ENCODE measurements at places on chromosomes 7 and 10. TPM values are rescaled to one million over a fixed set of nuclear protein-coding genes. Genes with fewer than 3 reads are reported as not detected.

DNA sequence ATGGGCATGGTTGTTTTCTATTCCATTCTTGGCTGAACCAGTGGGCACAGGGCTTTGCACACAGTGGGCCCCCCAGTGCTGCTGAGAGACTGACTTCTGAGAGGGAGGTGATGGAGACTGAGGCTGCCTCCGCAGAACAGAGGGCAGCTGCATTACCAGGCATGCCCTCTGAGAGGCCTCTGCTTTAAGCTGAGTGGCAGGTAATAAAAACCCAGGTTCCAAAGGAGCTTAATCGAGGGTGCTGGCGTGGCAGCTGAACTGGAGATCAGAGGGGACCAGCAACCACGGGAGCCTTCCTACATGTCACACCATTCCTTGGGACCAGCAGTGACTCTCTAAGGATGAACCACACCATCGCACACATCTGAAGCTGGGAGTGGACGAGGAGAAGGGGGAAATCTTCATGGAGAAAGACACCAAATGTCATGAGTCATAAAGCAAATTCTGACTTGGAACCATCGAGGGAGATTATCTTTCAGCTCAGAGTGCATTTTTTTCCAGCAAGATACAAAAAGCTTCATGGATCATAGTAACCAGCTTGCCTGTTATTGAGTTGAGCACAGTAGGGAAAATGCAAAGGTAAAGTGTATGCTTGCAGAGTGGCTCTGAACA is 24.6 kb downstream of the HIPK2 start:
- DNase-seq, result no peak

- no peak for DNase-seq
Observed at GRCh38 chr7:149770728-149771636, 2.4 kb downstream of the ZNF467 start.

GRCh38 chr7:142560166-142560565 is 189.1 kb upstream of the PRSS1 start:
- no peak for DNase-seq

GRCh38 chr7:127382301-127383085 is 10.0 kb downstream of the ZNF800 start:
- DNase-seq, result no peak

GRCh38 chr10:95472304-95473088 is 88.7 kb downstream of the SORBS1 start:
- DNase-seq, result no peak

The SVOPL gene
- not detected for polyA plus RNA-seq

DNA sequence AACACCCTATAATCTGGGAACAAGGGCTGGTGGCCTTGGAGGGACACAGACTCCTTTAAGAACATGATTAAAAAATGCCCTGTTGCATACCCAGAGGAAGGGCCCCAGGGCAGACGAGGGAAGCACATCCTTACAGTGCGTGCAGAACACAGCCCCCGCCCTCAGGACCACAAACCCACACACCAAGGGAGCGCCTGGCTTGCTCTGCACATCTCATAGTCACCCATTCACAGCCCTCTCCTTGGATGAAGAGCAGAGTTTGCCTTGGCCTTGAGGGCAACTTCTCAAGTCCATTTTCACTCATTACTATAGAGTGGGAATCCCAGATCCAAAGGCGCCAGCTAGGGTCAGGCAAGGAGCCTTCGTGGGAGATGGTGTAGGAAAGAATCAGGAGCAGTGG is 6.3 kb upstream of the VSIR start:
- no peak for DNase-seq

The IKZF1 gene
- polyA plus RNA-seq, result 0.51 TPM

- no peak for DNase-seq
Observed at GRCh38 chr10:17533731-17534130, 79.3 kb upstream of the ST8SIA6 start.

GRCh38 chr7:120817851-120818250 is 40.1 kb downstream of the TSPAN12 start:
- DNase-seq, result no peak

- no peak for DNase-seq
Observed at GRCh38 chr10:48645600-48645999, 39.1 kb upstream of the WDFY4 start.

DNA sequence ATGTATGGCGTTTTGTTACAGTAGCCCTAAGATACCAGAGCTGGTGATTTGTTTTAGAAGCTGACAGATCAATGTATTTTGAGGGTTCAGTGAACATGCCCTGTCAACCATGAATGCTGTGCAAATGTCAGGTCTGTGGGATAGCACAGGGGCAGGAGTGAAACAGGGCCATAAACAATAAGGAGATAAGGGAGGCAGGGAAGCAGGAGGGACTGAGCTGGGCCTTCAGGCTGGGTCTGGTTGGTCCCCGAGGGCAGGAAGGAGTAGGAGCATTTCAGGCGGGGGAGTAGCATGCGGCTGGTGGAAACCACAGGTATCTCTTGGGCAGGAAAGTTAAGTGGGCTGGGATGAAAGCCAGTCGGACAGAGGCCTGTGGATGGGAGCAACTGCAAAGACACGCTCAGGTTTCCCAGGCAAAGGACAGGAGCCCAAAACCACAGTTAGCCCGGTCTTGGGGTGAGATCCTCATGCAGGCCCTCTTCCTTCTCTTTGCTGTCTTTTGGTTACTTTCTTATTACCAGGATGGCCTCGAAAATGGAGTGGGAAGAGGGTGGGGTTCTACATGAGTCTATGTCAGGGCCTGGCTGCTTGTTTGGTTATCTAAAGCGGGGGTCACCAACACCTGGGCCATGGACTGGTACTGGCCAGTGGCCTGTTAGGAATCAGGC is 69.5 kb upstream of the SEPHS1 start:
- DNase-seq, result no peak

The POLR2J gene
- polyA plus RNA-seq, result 228 TPM

The CPED1 gene
- 4.0 TPM for polyA plus RNA-seq

DNA sequence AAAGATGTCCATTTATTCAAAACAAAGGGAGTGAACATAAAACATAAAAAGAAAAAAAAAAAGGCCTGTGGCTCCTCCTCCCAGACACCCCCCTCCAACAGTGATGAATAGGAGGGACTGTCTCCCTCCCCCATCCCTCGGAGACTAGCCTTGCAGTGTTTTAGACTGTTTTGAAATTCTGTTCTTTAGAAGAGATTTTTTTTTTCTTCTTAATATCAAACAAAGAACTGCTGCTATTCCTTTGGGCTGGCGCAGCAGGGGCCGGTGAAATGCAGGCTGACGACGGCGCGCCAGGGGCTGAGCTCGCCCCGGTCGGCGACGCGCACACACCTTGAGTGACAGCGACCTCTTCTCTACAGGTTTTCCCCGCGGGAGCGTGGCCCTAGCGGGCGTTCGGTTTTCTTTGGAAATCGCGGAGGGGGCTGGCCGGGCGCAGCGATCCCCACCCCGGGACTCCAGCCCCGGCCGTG is at the start of gene LANCL2:
Gene LANCL2 (plus strand): TSS at position 133 of the 470 bp plus-strand sequence. CDS start 689 bp downstream, outside the sequence.
- no peak for DNase-seq

GRCh38 chr10:37754538-37755323 is 102.7 kb downstream of the ZNF248 start:
- DNase-seq, result no peak

GRCh38 chr10:29880856-29881255 is 178.5 kb downstream of the JCAD start:
- DNase-seq, result no peak

The NEUROD6 gene
- polyA plus RNA-seq, result not detected

GRCh38 chr10:63140077-63140476 is 6.9 kb downstream of the NRBF2 start:
- no peak for DNase-seq

DNA sequence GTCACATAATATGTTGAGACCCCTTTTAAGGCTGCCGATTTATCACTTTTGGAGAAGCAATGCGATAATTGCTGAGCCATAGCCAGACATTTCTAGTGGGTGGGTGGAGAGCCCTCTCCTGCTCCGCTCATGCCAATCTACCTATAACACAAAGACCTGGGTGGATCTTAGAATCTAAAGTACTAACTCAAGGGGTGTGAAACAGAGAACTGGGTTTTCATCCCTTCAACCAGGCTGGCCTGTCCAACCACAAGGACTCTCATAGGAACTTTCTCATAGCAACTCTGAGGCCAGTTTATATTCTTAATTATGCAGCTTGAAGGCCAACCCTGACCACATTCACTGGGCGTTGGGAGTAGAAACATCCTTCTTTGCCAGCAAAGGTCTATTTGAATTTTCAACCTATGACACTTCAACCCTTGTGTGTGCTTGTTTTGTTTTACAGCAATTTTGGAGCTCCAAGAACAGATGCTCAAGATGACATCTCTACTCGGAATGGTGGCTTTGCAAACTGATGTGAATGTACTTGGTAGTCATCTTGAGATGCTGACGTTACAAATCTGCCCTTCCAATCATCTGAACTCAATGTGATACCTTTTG is 1198.2 kb upstream of the AUTS2 start:
- no peak for DNase-seq

The REEP3 gene
- 9.9 TPM for polyA plus RNA-seq

- no peak for DNase-seq
Observed at GRCh38 chr10:82817676-82818422, 942.9 kb downstream of the NRG3 start.

DNA sequence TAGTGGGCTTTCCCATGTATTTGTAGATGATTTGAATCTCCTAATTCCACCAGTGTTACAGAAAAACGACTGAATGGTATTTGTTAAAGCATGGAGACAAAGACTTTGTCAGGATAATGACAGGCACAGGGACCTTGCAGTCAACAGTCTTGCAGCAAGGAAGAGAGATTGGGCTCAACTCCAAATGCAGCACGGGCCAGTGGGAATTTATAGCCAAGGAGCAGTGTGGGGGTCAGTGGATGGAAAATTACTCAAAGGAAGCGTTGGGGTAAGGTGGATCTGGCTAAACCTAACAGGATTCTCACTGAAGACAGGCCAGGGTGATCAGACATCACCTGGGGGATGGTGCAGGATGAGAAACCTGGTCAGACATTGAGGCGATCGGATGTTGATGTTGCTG is 24.3 kb downstream of the CPVL start:
- peak; percentile 21 for DNase-seq

GRCh38 chr10:118256825-118257570 is 85.1 kb downstream of the FAM204A start:
- DNase-seq, result no peak

GRCh38 chr10:132354356-132355094 is 22.5 kb downstream of the LRRC27 start:
- DNase-seq, result no peak

The SH2B2 gene
- polyA plus RNA-seq, result 0.95 TPM

GRCh38 chr10:50322077-50322476 is 70.8 kb upstream of the ASAH2 start:
- DNase-seq, result no peak

GRCh38 chr10:88379575-88379974 is 203.5 kb downstream of the RNLS start:
- no peak for DNase-seq

GRCh38 chr7:137572056-137572784 is 228.7 kb upstream of the PTN start:
- DNase-seq, result no peak

The FFAR4 gene
- polyA plus RNA-seq, result 0.12 TPM

The SYT15B gene
- 0.37 TPM for polyA plus RNA-seq

The PODXL gene
- 34.4 TPM for polyA plus RNA-seq

- peak; percentile 75 for DNase-seq
Observed at GRCh38 chr10:102814873-102815661, 22.1 kb downstream of the CYP17A1 start.

The LRRC17 gene
- polyA plus RNA-seq, result 2.7 TPM

GRCh38 chr7:31938650-31939049 is 131.6 kb downstream of the PDE1C start:
- no peak for DNase-seq

The ZNF92 gene
- 1.8 TPM for polyA plus RNA-seq

DNA sequence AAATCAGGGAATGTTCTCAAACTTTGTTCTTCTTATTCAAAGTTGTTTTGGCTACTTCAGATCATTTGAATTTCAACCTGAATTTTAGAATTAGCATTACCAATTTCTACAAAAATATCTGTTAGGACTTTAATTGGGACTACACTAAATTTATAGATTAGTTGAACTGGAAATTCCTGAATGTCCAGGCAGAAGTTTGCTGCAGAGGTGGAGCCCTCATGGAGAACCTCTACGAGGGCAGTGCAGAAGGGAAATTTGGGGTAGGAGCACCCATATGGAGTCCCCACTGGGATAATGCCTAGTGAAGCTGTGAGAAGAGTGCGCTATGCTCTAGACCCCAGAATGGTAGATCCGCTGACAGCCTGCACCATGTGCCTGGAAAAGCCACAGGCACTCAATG is 22.8 kb upstream of the AGMO start:
- no peak for DNase-seq

The TMEM176B gene
- 15.9 TPM for polyA plus RNA-seq

The GIMAP5 gene
- 35.0 TPM for polyA plus RNA-seq

GRCh38 chr10:5159126-5159525 is 25.8 kb downstream of the AKR1C8 start:
- no peak for DNase-seq

All from heart right ventricle (tissue), 16 donors.